ENCODE measurements at places on chromosomes 6 and 20. TPM values are rescaled to one million over a fixed set of nuclear protein-coding genes. Genes with fewer than 3 reads are reported as not detected.

Gene OPRM1
- not detected for total RNA-seq

Gene UBE2C
- 4.9 TPM for total RNA-seq

Gene C20orf144
- total RNA-seq: not detected

Gene CEP250
- total RNA-seq: 13.0 TPM

Gene MYH7B
- 34.9 TPM for total RNA-seq

Gene LCA5
- 2.7 TPM for total RNA-seq

Gene ADGB
- not detected for total RNA-seq

Gene CAP2
- 59.9 TPM for total RNA-seq

Gene RIMS4
- 1.5 TPM for total RNA-seq

Gene PHACTR1
- total RNA-seq: 46.0 TPM

Gene SPATS1
- not detected for total RNA-seq

Gene CCM2L
- total RNA-seq: 6.0 TPM

Gene HACE1
- 6.0 TPM for total RNA-seq

Gene RBBP8NL
- total RNA-seq: not detected

Gene SLC17A1
- total RNA-seq: not detected

Gene SGK2
- total RNA-seq: 0.90 TPM

Gene GPLD1
- 0.71 TPM for total RNA-seq

Gene PEX6
- 16.7 TPM for total RNA-seq

Gene HFE
- 6.4 TPM for total RNA-seq

Gene KHDC1L
- not detected for total RNA-seq

Gene TNNC2
- 0.51 TPM for total RNA-seq

Gene ASIP
- total RNA-seq: not detected

Gene FOXS1
- 4.2 TPM for total RNA-seq

Gene PTK6
- total RNA-seq: not detected

Gene CRYBG1
- 1.6 TPM for total RNA-seq

Gene RAET1E
- total RNA-seq: 4.3 TPM

Gene CCN2
- 203 TPM for total RNA-seq

Gene GMPR
- 70.1 TPM for total RNA-seq

Gene OXT
- total RNA-seq: not detected

Gene ALDH5A1
- 5.0 TPM for total RNA-seq
